ENCODE measurements at places on chromosomes 13 and 19.

DNA sequence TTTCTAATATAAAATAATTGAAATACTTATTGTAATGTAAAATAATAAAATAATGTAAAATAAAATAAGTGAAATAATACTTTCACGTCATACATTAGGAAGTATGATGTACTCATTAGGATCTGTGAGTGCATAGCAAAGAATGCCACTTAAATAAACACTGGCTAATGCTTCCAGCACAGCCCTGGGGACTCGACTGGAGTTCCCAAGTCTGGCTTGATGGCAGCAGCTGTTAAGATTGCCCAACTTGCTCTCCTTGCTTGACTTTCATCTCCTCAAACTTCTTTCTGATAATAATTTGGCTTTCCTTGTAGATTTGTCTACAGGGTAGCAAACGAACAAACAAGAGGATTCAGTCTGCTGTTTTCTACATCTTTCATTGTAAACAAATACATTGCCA lies 191.9 kb downstream of the COG6 start:
- DNase-seq, result no peak

DNA sequence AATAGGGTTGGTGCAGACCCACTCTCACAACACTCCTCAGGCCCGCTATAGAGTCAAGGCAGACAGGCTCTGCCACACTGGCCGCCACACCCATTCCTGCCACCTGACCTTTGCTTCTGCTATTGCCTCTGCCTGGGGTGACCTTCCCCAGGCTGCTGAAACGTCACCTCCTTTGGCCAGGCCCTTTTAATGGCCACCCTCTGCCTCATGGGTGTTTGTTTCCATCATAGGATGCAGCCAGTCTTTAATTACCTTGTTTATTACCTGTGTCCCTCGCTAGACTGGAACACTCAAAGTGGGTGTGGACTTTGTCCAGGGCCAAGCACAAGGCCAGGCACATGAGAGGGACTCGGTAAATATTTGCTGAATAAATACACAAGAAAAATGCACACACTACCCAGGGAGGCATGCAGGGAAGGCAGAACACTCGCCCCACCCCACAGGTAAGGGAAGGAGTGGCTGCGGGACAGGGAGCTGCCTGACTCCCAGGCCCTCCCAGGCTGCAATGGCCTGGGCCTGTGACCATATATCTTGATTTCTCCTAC lies 3.2 kb downstream of the LSM4 start:
- DNase-seq, result no peak

DNA sequence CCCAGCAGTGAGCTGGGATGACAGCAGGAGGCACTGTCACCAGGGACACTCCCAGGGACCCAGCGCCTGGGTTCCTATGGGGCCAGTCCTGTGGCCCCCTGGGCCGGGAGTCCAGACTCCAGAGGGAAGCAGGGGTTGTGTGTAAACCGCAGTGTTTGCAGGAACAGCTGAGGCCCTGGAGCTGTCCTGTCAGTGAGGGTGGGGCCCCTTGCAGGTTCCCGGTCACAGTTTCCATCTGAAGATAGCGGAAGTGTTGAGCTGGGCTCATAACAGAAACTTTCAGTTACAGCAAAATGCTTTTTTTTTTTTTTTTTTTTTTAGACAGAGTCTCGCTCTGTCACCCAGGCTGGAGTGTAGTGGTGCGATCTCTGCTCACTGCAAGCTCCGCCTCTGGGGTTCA lies 17.7 kb upstream of the CSNK1G2 start:
- no peak for DNase-seq

DNA sequence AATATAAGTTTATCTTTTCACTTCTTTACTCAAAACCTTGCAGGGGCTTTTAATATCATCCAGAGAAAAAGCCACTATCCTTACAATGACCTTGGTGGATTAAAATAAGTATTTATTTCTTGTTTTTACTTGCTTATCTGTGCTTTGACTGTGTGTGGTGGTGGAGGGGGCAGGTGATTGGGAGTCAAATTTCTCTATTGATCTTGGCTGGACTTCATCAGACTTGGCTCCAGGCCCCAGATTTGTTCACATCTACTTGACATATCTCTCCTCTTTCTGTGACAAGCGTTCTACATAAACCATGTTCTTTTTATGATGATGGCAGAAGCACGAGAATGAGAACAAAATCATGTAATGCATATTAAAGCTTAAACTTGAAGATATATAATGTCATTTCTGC lies 670.8 kb downstream of the PCDH17 start:
- peak; percentile 10 for DNase-seq

GRCh38 chr19:50005428-50005827 lies 19.7 kb downstream of the VRK3 start:
- no peak for DNase-seq

DNA sequence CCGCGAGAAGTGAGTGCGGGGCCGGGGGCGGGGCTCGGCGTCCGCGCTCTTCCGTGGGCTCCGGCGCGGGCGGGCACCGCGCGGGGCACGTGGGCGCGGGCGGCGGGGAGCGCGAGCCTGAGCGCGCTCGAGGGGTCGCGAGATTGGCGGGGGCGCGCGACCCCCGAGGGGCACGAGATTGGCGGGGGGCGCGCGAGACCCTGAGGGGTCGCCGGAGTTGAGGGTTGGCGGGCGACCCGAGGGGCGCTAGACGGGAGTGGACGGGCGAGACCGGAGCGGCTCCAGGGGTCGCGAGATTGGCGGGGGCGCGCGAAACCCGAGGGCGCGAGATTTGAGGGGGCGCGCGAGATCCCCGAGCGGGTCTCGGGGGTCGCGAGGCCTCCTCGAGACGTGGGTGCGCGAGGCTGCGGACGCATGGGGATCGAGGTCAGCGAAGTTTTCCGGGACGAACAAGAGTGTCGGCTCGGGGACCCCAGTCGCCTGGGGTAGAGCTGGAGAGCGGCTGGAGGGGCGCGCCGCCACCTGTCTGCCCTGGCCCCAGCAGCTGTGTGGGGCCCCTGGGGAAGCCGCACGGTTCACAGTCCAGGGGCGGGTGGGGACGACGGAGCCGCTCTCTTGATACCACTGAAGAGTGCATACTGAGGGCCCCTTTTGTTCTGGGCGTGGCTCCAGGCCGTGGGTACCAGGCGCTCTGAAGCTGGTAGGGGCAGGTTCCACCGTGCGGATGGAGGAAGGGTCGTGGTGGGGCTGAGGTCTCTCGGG lies 682 bp downstream of the SSBP4 start:
- no peak for DNase-seq

DNA sequence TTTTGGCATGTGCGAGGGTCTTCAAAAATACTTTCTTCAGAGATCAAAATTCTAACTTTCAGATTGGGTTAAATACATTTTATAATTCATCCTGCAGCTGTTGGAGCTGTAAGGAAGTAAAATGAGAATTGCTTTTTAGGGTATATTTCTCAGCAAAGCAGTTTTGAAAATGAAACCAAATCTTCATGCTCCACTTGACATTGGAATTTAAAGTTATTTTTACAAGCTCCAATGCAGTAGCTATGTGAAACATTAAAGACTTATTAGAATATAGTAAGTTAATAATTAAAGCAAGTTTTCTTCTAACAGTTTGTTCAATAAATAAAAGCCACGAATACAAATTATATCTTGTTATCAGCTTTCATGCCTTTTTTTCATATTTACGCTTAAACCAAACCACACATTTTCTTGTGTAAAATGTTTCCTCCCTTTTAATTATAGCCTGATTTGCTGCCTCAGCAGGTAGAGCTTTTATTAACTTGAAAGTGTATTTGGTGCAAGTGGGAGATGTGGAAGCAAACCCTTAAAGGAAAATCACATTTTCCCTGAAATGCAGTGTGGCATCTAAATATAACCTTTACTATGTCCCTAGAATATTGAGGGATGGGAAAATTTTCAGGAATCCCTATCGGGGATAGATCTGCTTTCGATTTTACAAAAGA lies 12.4 kb upstream of the MICU2 start:
- no peak for DNase-seq

GRCh38 chr19:37095859-37096258 lies 17.6 kb downstream of the ZNF420 start:
- DNase-seq, result no peak

DNA sequence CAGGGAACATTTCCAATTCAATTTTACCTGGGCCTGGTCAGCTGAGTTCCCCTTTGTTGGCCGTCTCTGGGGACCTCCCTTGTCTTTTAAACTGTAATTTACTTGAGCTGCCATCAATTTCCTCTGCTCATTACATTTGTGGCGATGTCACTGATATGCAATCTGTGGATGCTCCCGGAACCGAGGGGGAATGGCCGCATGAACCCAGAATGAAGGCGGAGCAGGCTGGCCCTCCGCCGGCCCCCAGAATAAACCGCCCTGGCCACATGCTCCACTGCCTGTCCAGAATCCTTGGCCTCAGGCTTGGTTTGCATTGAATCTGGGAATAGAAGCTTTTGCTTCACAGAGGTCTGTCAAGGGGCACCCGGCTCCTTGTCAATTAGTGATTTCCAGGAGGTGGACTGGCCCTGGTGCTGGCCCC lies 276.8 kb downstream of the TEX29 start:
- no peak for DNase-seq

DNA sequence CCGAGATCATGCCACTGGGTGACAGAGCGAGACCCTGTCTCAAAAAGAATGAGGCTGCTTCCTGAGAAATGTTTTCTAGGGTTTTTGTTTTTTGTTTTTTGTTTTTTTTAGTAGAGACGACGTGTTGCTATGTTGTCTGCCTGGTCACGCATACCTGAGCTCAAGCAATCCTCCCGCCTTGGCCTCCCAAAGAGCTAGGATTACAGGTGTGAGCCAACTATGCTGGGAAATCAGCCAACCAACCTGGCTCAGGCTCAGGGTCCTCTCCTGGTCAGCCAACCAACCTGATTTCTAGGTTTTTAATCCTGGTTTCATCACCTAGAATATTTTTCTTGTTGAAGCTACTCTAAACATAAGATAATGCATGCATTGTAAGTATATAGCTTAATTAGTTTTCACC lies 7.8 kb downstream of the DHX34 start:
- no peak for DNase-seq

DNA sequence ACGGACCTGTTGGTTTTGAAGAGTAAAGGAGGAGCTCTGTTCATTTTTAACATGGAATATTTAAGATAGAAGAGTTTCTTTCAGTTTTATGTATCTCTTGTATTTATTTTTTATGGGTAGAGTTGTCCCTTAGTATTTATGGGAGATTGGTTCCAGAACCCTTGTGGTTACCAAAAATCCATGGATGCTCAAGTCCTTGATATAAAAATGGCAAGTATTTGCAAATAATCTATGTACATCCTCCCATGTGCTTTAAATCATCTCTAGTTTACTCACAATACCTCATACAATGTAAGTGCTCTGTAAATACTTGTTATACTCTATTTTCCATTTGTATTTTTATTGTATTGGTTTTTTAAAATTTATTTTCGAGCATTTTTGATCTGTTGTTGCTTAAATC lies 63.1 kb downstream of the TM9SF2 start:
- DNase-seq, result no peak

DNA sequence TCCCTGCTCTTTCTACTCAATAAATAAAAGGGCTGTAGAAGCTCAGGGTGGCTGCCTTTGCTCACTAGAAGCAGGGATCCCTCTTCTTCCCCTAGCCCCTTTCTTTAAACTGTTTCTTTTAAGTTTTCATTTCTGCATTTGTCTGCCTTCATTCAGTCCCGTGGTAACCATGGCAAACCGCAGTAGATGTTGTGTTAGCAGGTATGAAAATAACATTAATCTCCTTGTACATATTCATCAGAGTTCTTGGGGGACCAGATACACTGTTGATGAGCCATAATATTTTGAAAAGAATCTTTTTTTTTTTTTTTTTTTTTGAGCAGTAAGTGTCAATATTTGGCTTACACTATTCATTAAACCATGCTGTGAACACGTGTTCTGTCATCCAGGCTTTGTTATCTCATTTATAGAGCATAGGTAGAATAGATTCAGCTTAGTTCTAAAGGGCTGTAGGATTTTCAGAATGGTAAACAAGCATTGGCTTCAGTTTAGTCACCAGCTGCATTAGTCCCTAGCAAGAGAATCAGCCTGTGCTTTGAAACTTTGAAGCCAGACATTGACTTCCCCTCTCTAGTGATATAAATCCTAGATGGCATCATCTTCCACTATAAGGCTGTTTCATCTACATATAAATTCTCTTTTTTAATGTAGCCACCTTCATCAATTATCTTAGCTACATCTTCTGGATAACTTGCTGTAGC lies 59.4 kb upstream of the SPRY2 start:
- DNase-seq, result no peak

DNA sequence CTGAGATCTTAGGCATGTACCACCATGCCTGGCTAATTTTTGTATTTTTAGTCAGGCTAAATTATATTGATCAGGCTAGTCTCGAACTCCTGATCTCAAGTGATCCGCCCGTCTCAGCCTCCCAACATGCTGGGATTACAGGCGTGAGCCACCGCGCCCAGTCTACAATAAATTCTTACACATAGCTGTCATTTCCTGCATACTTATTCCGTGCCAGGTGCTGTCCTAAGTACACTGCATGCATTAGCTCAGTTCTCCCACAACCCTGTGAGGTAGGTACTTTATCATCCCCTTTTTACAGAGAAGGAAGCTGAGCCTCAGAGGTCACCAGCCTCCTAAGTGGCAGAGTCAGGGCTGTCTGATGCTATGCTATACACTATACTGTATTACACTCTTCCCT lies 7.2 kb upstream of the RHPN2 start:
- DNase-seq, result no peak

- no peak for DNase-seq
Measured at GRCh38 chr13:26061947-26062346, 10.1 kb upstream of the SHISA2 start.
